GM18507 (cell line): ENCODE measurements at places on chromosomes 1 and 21.

- DNase-seq, result no peak
Measured at GRCh38 chr1:172308577-172308976, 111.9 kb upstream of the C1orf105 start.

DNA sequence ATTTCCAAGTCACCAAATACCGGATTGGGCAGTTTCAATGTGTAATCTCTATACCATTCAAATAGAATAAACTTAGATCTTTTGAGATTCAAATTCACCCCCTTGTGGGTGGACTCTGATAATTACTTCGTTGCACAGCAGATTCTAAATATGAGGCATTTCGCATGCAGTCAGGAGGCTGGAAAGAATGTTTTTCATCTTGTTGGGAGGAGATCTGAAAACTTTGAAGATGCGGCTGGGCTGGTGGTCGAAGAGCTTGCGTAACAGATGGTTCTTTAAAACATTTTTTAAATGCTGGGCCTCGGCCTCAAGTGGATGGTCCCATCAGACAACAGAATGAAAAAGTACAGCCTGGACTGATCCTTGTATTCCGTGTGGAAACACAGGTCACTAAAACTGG is 10.4 kb downstream of the NR5A2 start:
- no peak for DNase-seq

GRCh38 chr1:47471163-47471562 is 33.3 kb downstream of the FOXD2 start:
- no peak for DNase-seq

DNA sequence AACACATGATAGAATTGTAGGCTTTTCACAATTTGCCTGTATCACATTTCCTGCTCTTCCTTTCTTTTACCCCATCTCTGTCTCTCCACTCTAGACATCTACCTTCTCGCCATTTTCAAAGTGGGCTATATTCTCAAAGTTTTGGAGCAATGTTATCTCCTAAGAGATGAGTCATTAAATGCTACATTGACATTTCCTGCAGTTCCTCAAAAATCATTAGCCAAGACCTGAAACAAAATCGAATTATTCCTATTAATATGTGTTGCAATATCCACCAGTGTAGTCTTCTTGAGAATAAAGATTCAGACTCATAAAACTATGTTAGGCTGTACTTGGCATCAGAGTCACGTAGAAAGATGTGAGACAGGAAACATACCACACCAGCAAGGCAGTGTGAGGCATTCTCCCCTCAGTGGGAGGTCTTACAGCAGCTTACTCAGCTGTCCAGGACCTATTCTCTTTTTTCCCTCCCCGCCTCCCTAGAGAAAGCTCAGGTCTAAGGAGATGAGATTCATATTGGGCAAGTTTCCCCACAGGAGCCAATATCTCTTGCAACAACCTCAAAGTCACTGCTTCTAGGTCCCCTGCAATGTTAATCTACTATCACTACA is 38.8 kb downstream of the FRRS1 start:
- DNase-seq, result no peak
